ENCODE measurements at places on chromosomes 7 and 10.

DNA sequence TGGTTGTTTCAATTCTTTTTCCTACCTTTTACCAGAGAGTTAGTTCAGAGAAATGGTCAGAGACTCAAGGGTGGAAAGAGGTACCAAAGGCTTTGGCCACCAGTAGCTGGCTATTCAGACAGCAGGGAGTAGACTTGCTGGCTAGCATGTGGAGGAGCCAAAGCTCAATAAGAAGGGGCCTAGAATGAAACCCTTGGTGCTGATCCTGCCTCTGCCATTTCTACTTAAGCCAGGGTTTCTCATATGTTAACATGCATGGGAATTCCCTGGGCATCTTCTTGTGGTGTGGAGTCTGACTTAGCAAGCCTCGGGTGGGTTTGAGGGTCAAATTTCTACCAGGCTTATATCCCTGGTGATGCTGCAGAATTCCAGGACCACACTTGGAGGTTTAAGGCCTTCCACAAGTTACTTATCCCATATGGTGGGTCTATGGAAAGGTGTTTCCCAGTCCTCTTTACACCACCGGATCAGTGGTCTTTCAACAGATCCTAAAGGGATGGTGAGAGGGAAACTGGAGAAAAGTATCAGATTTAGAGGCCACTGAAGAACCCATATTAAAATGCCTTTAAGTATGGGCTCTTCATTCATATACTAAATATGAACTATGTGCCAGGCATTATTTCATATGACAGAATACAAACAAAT lies 3.2 kb downstream of the IL6 start:
- no peak for DNase-seq

- DNase-seq, result no peak
These were observed 832.1 kb downstream of the SORCS3 start for GRCh38 chr10:105473170-105473569.

DNA sequence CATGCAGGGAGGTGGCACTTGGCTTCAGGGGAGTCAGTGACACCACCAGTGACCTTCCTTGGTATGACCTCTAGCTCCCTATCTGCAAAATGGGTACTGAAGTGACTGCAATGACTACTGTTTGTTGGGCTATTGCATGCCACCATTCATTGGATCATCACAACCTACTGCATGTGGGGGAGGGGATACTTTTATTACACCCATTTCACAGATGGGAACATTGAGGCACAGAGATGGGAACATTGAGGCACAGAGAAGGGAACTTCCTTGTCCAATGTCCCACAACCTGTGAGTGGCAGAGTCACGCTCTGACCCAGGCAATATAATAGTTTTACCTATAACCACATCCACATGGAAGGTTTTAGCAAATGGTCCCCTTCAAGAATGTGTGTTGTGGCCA lies 12.2 kb upstream of the MYH16 start:
- DNase-seq, result no peak

GRCh38 chr7:155462163-155462735 lies 4.3 kb downstream of the EN2 start:
- DNase-seq, result no peak

GRCh38 chr7:148787571-148788295 lies 89.0 kb downstream of the CUL1 start:
- DNase-seq, result no peak

- no peak for DNase-seq
These were observed 16.4 kb upstream of the C10orf105 start for GRCh38 chr10:71735709-71736569.

DNA sequence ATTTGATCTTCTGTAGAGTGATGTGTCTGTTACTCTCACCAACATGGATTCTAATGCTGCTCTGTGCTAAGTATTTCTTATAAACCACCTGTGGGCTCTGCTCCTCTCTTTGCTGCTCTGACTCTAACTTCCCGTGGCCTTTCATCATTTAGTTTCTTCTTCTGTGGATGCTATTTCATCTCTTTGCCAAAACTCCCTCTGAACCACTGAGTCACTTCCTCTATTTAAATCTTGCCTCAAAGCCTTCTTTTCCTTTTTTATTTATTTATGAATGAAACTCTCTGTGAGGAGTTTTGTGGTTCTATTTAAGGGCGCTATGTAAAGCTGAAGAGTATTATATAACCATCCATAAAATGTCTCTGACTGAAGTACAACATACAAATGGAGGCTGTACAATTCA lies 538.5 kb downstream of the SUGCT start:
- no peak for DNase-seq

GRCh38 chr7:107867858-107868466 lies 23.0 kb upstream of the DLD start:
- DNase-seq, result no peak

- DNase-seq, result no peak
These were observed 331.9 kb upstream of the LRRN3 start for GRCh38 chr7:110759069-110759468.

DNA sequence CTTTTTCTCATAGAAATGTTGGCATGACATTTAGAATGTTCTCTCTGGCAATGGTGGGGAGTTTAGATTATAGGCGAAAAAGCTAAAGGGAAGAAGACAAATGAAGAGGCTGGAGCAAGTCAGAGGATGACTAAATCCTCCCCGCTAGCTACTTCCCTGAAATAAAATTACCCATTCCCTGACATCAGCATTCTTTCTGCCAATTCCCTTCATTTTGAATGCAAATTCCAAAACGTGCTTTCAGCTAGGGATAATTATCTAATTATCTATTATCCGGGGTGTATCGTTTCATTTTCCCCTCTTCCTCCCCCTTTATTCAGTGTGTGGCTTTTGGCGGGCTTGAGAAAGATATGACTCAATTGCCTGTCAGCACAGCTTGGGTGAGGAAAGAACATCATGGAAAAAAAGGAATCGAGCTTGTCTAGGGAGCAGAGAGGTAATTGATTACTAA lies 672.3 kb downstream of the TNS3 start:
- no peak for DNase-seq

DNA sequence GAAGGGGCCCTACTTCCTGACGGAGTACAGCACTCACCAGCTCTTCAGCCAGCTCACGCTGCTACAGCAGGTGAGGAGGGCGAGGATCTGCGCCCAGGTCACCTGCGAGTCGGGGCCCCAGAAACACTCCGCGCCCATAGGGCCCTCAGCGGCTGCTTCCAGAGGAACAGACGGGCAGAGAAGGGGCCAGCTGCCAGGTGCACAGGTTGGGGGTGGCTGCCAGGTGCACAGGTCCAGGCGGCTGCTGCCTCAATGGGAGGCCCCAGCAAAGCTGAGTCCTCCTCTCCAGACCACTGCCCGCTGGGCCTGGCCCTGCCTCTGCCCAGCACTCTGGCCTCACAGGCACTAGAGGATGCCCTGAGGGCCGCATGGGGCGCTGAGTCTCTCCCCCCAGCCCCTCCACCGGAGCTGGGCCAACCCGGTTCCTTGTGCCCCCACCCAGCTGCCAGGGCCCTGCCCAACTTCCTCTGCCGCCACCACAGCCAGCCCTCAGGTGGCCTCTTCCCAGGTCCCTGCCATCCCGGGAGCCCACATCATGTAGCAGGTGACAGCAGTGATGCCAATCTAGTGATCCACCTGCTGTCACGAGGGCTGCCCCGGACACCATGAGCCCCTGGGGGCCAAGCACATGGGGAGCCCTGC lies 17.0 kb upstream of the UTF1 start:
- no peak for DNase-seq

DNA sequence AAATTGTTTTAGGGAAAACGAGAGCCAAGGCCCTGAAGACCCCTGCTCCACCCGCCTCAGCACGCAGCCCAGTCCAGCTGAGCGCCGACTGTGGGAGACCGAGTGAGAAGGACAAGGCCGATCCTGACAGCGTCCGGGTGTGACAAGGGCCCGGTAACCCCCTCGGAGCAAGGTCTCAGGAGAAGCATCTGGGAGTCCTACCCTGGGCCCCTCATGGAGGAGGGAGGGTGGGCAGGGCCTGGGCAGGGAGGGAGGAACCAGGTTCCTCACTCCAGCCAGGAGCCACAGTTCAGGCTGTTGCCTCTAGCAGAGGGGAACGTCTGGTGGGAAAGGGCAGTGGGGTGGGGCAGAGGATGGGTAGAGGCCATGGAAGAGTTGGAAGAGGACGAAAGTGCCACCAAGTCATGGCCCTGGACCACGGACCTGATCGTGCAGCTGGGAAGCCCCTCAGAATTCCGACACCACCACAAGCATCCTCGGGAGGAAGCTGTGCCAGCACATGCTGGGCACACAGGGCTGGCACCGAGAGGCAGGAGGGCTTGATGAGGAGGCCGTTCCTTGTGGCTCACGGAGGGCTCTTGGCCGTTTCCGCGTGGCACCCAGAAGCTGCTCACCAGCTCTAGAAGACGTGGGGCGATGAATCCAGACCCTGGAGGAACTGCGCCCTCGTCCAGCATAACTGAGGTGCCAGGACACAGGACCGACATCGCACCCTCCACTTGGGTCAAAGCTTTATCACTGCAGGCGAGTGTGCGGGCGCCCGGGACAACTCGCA lies 2.2 kb upstream of the KNDC1 start:
- no peak for DNase-seq

GRCh38 chr10:84267503-84268126 lies 22.8 kb downstream of the RGR start:
- no peak for DNase-seq

- DNase-seq, result no peak
These were observed 80.2 kb upstream of the PPP2R2D start for GRCh38 chr10:131820626-131821025.

DNA sequence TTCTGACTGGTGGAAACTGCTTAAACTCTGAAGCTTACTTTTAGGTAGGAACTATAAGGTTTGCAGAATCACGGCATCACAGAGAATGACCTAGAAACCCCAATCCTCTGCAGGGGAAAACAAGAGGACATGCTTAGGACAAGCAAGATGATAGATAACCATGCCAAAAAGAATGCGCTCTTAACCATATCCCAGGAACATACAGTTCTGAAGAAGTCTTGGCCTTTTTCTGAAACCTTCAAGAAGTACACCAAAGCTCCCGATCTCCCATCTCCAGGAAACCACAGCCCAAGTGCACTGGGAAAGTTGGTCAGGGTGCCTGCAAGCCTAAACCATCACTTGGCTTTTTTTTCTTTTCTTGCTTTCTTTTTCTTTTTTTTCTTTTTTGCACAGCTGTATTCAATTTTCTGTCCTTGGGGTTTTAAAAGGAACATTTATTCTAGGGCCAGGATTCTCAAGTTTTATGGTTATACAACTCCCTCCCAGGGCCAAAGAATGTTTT lies 12.2 kb upstream of the SVIL start:
- DNase-seq, result no peak

GRCh38 chr7:103348452-103348851 lies 1.0 kb downstream of the PSMC2 start:
- no peak for DNase-seq

GRCh38 chr7:69860486-69860885 lies 262.2 kb downstream of the AUTS2 start:
- DNase-seq, result no peak

All from Ammon's horn (tissue), 1 donor.